ENCODE measurements at places on chromosomes 1 and 21.

GRCh38 chr21:32131164-32131563 lies 147.7 kb downstream of the MIS18A start:
- DNase-seq = no peak

- DNase-seq = no peak
These were observed 47.9 kb upstream of the BCAR3 start for GRCh38 chr1:93729502-93729901.

GRCh38 chr1:82515650-82516049 lies 714.9 kb downstream of the ADGRL2 start:
- no peak for DNase-seq

- peak; percentile 46 for DNase-seq
These were observed 45.7 kb downstream of the CAPZB start for GRCh38 chr1:19439464-19440171.

- no peak for DNase-seq
These were observed 60.4 kb downstream of the CAPZB start for GRCh38 chr1:19424651-19425570.

- DNase-seq = no peak
These were observed 82.9 kb downstream of the FAM78B start for GRCh38 chr1:166083887-166084286.

- no peak for DNase-seq
These were observed 8.3 kb upstream of the ID3 start for GRCh38 chr1:23567629-23567995.

GRCh38 chr1:54798769-54799641 lies 2.1 kb downstream of the TTC22 start:
- DNase-seq = no peak

DNA sequence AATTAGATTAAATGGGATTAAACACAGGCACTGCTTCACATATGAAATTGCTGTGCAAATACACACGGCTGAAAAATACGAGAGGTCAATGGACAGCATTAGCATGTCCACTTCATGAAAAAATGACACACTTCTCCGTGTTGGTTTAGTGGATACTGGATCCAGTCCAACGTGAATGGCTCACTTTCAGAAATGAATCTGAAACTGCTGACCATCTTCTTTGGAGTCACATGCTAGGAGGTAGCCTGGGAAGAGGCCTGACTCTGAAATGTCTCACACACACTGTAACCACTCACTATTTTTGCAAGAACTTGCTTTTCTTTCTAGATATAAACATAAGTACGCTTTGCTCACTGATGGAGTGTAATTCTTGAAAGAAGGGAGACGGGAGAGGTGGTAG lies 127.3 kb downstream of the HLCS start:
- no peak for DNase-seq

DNA sequence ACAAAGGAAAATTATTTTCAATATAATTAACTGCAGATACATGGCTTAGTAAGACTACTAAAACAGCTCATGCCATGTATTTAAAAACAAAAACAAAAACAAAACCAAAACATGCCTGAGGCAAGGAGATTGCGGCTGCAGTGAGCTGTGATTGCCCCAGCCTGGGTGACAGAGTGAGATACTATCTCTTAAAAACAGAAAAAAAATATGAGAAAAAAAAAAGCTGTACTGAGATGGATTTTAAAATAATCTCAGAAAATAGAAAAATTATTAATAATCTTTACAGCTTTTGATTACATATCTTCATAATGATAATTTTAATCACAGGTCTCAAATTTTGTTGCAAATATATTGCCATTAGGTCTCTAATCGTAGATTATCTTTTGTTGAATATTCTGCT lies 24.0 kb upstream of the LIN9 start:
- DNase-seq = no peak

GRCh38 chr1:242243472-242243871 lies 244.6 kb upstream of the MAP1LC3C start:
- DNase-seq = no peak

GRCh38 chr1:53477651-53478501 lies 18.7 kb downstream of the DMRTB1 start:
- no peak for DNase-seq

DNA sequence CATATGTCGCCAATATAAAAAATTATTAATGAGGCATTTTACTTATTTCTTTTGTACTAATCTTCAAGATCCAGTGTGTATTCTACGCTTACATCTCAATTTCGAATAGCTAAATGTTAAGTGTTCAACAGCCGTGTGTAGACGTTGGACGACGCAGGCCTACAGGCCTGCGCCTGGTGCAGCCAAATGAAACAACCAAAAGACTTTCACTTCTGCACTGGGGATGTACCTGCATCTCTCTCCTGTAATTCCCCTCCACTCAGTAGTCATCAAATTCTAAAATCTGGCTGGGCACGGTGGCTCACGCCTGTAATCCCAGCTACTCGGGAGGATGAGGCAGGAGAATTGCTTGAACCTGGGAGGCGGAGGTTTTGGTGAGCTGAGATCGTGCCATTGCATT lies 76.8 kb upstream of the HNRNPU start:
- no peak for DNase-seq

DNA sequence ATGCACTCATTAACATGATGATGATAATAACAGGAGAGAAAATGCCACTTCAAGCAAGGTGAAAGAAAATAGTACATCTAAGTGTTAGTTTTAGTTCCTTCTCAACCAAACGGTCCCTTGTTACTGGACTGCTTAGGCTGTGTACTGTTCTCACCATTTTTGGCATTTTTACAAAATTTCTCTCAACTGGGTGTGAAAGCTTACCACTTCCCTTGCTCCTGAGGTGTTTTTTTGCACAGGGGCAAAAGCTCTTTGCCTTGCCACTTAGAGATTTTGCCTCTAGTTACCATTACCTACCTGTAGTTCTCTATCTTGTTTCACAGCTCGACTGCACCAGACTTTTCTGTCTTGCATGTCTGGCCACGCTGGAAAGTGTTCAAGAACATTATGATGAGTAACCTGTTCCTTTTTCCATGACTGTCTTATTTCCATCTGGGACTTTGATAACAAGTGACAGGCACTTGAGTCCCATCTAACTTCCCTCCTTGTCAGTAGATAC lies 10.7 kb downstream of the NEK7 start:
- no peak for DNase-seq

DNA sequence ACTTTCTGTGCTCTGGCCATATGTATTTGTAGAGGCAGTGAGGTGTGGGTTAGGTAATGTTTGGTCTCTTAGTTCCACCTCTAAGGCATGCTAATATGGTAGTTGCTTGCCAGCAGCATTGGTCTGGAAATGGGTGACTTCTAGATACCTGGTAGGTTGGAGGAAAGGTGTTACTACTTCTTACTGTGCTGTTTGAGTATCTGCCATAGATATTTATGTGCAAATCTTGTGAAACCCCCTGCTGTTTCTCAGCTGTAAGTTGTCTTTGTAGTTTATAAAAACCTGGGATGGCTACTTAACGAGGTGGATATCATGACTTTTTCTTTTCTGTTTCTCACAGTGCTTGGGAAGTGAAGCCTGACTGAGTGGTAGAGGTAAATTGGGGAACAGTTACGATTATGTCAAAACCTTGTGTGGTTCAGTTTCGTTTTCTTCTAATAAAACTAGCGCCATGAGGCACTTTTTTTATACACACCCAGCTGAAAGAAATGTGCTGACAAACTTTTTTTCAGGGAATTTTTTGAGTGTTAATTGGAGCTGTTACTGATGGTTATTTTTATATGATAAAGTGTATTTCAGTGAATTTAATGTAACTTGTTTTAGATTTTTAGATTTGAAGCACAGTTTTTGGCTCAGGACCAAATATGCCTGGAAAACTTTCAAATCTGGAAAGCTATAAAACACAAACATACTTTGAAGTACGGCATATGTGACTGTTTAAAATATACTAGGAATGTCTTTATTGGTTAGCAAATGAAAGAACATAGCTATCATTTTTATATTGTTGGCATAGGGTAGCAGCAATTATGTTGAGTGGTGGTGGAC lies 42.1 kb downstream of the CAMSAP2 start:
- DNase-seq = no peak

DNA sequence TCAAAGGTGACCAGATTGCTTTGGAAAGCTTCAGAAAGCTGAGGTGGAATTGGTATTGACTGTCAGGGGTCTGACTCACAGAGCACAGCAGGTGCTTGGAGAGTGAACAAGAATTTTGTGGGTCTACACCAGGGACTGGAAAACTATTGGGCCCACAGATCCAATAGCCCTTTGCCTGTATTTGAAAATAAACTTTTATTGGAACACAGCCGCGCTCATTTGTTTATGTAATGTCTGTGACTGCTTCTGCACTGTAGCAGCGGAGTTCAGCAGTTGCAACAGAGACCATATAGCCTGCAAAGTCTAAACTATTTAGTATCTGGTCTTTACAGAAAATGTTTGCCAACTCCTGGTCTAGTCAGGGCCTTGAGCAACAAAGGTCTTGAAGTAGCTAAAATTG lies 315.6 kb downstream of the NFIA start:
- DNase-seq = no peak

GRCh38 chr1:211092955-211093354 lies 41.0 kb downstream of the KCNH1 start:
- no peak for DNase-seq

- no peak for DNase-seq
These were observed 163.6 kb downstream of the CAMTA1 start for GRCh38 chr1:6948861-6949260.

DNA sequence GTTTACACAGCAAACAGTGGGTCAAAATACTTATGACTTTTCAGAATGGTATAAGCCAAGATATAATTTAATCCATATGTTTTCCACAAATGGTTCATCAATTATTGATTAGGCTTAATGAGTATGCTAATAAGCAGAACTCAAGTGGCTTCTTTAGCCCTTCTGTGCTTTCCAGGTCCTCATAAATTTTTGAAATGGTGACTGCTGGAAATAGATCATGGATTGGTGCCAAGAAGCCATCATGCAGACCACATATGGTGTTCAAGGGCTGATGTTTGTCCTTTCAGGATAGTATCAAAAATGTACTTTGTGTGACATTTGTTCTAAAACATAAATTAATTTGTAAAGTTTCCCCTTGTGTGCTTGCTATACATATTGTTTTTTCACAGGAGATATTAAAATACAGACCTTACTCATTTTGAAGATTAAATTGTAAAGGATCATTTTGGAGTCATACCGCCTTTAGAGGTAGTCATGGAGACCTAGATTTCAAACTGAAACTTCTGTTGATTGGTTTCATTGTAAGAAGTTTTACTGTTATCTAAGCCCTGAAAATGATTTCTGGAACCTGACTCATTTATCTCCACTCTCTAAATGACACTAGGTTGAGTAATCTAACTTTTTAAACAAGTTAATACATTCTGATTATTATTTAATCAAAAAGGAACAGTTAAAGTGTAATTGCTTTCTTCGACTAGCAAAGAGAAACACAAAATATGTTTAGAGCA lies 507.9 kb downstream of the PLA2G4A start:
- DNase-seq = no peak

- no peak for DNase-seq
These were observed 16.6 kb downstream of the AK4 start for GRCh38 chr1:65164633-65165032.

- DNase-seq = no peak
These were observed 127.6 kb downstream of the NOS1AP start for GRCh38 chr1:162197041-162197531.

- no peak for DNase-seq
These were observed 46.8 kb downstream of the COL18A1 start for GRCh38 chr21:45451771-45452182.

DNA sequence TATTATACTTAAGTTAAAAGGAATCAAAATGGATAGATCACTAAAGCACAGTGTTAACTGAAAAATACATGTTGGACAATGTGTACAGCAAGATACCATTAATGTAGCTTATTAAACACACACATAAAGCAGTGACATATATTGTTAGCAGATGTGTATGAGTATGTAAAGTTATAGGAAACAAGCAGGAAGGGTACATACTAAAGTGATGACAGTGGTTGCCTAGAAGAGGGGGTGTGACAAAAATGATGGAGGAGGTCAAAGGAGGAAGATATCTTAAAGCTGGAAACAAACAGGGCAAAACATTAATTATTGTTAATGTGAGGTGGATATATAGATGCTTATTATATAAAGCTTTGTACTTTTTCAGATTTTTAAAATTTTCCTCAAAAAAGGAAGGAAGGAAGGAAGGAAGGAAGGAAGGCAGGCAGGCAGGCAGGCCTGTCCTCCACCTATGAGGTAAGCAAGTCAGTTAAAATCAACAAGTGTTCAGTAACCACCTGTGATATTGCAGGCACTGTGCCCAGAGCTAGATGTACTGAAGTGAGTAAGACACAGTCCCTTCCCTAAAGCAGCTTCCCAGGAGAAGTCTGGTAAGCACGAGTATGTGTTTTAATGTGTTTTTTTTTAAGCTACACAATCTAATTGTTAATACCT lies 252.9 kb upstream of the NR5A2 start:
- DNase-seq = no peak

DNA sequence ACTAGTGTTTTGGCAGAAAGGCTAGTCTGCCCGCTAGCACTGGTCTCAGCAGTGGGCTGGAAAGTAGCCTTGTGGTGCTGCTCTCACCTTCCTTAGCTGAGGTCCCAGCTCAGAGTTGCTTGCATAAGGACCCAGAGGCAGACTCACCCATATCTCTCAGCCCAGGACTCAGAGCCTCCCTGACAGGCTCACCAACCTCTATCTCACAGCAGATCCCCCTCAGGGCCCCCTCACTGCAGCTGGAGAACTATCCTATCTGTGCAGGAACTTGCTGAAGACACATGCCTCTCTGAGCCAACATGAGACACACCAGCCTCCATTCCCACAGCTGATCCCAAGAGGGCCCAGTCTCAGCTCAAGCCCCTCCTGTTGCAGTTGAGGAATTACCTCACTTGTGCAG lies 82.6 kb downstream of the IARS2 start:
- DNase-seq = no peak

- DNase-seq = no peak
These were observed 20.2 kb downstream of the MRPL37 start for GRCh38 chr1:54220004-54220811.

GRCh38 chr21:23223882-23224281 lies 2225.7 kb downstream of the NCAM2 start:
- no peak for DNase-seq

- DNase-seq = no peak
These were observed 176.9 kb downstream of the FGGY start for GRCh38 chr1:59473831-59474230.

- no peak for DNase-seq
These were observed 66.1 kb downstream of the TMEM53 start for GRCh38 chr1:44608141-44608540.

DNA sequence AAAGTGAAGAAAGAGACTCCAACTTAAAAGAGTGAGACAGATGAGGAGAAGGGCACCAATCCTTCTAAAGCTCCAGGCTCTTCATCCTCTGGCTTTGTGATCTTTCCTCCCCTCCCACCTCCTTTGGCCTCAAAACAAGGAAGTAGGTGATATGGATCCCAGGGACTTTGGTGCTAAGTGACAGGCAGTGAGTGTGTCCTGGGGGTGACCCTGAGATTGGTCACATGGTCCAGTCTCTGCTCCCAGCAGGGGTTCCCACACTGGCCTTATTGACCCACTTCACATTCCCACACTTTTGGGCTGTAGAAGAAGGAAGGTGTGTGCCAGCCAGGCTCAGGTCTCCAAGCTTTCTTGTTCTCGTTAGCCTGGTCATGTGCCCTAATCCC lies 401.2 kb upstream of the PROX1 start:
- no peak for DNase-seq

GRCh38 chr1:12438349-12438924 lies 179.6 kb downstream of the DHRS3 start:
- peak; percentile 29 for DNase-seq

GRCh38 chr1:37561133-37562132 lies 4.7 kb downstream of the DNALI1 start:
- DNase-seq = peak; percentile 6

Data from activated CD4-positive, alpha-beta T cell treated with anti-CD3 and anti-CD28 coated beads, Interleukin-2, amount 50 U/mL, for 4 hours (primary cell).